Posterior vena cava (tissue), 2 donors: ENCODE measurements at places on chromosomes 7 and 10. TPM values are rescaled to one million over a fixed set of nuclear protein-coding genes. Genes with fewer than 3 reads are reported as not detected.

Gene ADIRF
- total RNA-seq, result 188 TPM

Gene GRID1
- 4.4 TPM for total RNA-seq

Gene PLCE1
- 4.9 TPM for total RNA-seq

Gene VWDE
- total RNA-seq, result 0.10 TPM

Gene GIMAP5
- 17.4 TPM for total RNA-seq

Gene PKD2L1
- not detected for total RNA-seq
